ENCODE measurements at places on chromosomes 6 and 20.

DNA sequence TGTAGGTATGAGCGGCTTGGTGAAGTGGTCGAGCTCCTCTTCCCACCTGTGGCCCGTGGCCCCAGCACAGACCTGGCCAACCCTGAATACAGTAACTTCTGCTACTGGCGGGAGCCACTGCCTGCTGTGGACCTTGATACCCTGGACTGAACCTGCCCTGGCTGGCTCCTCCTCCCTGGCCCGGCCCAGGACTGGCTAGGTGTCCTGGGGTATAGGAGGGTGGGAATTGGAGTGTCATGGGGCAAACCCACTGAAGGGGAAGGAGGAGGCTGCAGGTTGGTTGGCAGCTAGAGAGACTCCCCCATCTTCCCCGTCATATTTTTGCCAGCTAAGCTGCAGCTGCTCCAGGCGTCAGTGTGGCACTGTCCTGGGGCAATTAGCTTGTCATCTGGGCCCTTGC is 7.9 kb downstream of the EMILIN3 start:
- DNase-seq: no peak

- DNase-seq: no peak
Measured at GRCh38 chr6:28980852-28981430, 24.2 kb downstream of the ZNF311 start.

GRCh38 chr6:20117474-20117873 is 94.8 kb downstream of the MBOAT1 start:
- DNase-seq: no peak

DNA sequence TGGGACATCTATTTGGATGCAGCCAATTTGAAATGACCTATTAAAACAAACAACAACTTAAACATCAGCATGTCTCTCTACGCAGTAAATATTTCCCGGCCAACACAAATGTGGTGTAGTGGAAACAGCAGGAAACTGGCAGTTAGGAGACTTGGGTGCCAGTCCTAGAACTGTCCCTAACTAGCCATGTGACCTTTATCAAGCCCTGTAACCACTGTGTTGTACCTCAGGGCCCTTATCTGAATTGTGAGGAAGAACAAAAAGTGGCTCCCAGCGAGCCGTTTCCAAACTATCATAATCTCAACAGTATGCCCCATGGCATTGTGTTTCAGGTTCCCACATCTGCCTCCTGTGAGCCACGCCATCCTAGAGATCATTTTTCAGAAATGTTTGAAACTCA is 124.5 kb downstream of the IMPG1 start:
- no peak for DNase-seq

GRCh38 chr6:131885237-131885636 is 65.9 kb downstream of the CCN2 start:
- no peak for DNase-seq

- DNase-seq: no peak
Measured at GRCh38 chr20:19937651-19938420, 79.3 kb upstream of the NAA20 start.

DNA sequence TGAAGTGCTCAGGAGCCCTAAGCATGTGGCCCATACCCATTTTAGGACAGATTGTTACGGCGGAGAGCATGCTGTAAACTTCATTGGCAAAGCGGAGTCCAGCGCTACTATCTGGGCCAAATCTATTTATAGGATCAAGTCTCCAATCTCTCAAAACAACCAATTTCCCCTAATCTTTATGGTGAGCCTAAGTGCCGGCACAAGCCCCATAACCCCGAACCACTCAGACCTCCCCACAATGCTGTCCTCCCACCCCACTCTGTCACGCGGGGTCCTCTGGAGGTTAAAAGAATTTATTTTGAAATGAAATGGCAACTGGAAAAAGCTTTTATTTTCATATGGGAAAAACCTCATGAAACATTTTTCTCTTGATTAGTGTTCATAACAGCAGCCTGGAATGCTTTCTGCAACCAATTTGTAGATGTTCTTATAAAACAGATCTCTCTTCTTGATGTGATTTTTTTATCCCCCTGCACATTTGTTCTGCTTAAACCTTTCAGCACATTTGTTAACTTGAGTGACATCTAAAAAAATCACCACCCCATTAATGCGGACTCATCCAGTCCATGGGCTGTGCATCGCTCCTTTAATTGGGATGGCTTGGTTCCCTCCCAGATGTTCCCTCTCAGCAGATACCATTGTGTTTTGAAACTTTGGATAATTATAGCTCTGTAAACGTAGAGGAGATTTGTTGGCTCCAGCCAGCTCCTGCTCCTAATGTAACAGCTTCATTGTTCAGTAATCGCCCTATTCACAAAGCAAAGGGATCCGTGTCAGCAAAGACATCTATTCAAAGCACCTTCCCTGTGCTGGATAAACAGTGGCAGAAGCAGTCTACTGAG is 323.6 kb downstream of the CD83 start:
- no peak for DNase-seq

DNA sequence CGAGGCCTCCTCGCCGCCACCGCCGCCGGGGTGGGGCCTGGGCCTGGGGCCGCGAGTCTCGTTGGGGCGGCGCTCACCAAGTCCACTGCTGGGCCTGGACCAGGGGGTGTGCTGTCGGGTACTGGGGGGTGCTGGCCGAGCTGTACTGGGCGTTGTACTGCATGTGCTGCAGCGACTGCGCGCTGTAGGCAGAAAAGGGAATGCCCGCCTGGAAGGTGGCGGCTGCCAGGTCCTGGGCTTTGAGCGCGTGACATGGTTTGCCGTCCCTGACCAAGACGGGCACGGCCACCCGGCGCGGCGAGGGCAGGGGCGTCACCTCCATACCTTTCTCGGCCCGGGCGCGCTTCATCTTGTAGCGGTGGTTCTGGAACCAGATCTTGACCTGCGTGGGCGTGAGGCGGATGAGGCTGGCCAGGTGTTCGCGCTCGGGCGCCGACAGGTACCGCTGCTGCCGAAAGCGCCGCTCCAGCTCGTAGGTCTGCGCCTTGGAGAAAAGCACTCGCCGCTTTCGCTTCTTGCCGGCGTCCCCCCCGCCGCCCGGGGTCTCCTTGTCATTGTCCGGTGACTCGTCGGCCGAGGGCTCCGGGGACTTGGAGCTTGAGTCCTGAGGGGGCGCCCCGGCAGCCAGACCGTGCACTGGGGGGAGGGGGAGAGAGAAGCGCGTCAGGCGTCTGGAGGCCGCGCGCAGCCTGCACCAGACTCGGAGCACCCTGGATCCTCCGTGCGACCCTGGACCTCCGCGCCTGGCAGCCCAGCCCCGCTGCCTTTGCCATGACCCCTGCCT is 1.8 kb downstream of the NKX2-2 start:
- DNase-seq: no peak

- no peak for DNase-seq
Measured at GRCh38 chr6:100913400-100914276, 32.5 kb upstream of the ASCC3 start.

- no peak for DNase-seq
Measured at GRCh38 chr20:63357921-63358905, 2.9 kb downstream of the CHRNA4 start.

GRCh38 chr6:9095137-9095536 is 659.8 kb upstream of the SLC35B3 start:
- DNase-seq: no peak

- no peak for DNase-seq
Measured at GRCh38 chr6:48109944-48110343, 1.1 kb downstream of the PTCHD4 start.

- DNase-seq: no peak
Measured at GRCh38 chr6:169212436-169212835, 41.2 kb downstream of the THBS2 start.

DNA sequence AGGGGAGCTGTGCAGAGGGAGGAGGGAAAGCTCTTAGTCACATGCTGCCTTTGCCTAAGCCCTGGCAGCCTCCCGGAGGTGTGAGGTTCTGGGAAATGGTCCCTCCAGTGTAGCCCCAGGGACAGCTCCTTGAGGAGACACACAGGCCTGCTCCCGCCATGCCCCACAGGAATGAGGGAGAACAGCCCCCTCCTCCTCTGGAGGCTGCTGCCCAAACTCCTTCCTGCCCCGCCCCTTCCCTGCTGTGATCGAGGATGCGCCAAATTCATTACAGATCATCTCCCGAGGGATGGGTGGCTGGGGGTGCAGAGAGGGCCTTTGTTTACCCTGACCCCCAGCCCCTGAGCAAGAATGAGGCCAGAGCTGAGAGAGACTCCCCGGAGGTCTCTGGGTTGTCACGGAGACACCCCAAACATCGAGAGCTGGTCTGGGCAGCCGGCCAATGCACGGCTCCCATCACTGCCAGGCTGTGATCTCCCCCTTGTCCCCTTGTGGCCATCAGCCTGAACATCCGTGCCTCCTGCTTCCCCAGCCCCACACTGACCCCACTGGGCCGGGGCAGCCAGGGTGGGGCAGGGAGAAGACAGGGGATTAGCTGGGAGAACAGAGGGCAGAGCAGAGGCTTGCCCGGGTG is 8.4 kb downstream of the CYP21A2 start:
- no peak for DNase-seq

DNA sequence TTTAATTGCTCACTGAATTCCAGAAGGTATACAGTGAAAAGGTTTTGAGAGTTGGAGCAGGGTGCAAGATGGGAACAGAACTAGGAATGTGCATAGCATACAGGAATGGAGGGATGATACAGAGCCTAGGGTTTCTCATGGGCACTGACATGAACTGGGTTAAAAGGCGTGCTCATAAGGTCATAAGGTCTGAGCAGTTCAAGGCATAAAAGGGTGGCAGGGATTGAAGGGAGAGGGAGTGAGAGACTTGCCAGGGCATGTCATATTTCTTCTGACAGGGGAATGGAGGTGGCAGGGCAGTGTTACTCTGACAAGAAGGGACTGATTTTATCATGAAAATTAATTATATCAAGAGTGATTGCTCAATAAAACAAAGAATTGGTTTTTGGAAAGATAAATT is 4.7 kb downstream of the MLIP start:
- DNase-seq: no peak

DNA sequence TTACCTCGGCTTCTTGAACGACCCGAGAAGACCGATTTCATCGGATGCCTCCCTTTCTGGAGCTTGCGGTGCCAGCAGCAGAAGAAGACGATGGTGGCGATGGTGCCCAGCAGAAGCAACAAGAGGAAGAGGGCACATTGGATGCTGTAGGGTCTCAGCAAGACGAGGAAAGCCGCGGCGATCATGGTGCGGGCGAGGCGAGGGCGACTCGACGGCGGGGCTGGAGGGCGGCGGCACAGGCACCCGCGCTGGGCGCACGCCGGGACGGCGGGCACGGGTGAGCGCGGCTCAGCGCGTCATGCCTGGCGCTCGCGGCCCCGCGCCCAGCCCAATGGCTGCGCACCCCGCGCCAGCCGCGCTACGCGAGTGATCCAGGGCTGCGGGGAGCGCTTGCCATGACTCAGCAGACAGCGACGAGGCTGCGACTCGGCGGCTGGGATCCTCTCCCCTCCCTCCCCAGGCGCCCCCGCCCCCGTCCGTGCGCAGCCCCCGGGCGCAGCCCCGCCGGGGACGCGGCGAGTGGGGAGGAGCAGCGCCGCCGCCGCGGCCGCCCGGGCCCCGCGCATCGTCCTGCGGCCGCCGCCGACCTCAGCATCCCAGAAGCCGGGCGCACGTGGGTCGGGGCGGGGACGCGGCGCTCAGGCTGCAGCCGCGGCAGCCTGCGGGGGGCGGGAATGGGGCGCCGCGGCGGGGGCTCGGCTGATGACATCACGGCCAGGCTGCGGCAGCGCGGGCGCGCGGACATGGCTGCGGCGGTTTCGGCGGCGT is at the start of gene BEND6:
TSS of gene BEND6 (plus strand) at position 705 of the 768 bp plus-strand sequence. CDS start 26,704 bp downstream, outside the sequence.
- DNase-seq: peak; percentile 56

GRCh38 chr6:85449388-85449817 is 480 bp upstream of the NT5E start:
- DNase-seq: peak; percentile 18

DNA sequence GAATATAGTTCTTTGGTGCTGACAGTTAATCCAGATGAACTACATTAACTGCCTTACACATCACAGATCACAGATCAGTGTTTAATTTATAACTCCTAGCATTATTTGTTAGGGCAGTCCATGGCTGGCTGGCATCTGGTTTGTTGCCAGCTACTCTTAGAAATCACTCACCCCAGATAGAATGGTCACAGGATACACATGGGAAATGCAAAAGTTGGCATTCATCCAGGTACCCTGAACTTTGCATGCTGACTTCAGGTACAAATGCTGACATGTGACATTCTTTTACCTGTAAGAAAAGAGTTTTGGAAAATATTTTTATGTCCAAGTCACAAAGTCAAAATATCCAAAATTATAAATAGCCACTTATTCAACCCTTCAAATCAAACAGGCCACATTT is 20.2 kb downstream of the FBXL4 start:
- no peak for DNase-seq

GRCh38 chr6:123966618-123967017 is 163.0 kb downstream of the NKAIN2 start:
- DNase-seq: no peak

- no peak for DNase-seq
Measured at GRCh38 chr6:170226647-170227046, 64.2 kb downstream of the DLL1 start.

- no peak for DNase-seq
Measured at GRCh38 chr20:3383878-3384495, 23.5 kb downstream of the DNAAF9 start.

DNA sequence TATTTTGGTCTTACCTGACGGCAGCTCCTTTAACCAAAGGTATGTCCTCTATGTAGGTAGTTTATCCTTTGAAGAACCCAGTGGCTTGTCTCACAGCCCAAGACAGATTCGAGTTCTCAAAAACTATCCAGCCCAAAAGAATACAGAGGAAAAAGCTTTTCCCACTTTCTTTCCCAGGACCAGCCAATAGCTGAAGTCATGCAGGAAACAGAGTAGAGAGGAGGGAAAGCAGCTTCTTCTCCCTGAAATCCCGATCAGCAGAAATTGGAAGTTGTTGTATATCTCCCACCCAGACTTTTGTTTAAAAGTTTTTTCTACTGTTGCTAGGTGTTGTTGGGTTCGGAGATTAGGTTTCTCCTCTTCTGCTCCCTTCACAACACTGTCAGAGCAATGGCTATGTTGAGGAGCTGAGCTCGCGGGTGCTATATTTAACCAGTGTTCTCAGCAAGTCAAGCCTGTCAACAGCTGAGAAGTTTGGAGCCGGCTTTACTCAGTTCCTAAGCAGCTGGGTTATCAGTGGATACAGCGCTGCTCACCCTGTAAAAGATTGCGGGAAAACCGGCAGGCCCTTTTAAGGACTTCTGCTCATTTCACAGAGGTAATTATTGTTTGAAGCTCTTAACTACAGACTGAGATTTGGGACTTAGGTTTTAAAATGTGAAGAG is at the start of gene FILIP1:
TSS of gene FILIP1 (minus strand) at position 401 of the 665 bp plus-strand sequence. CDS start 78,828 bp downstream, outside the sequence.
- no peak for DNase-seq

GRCh38 chr6:55012454-55012853 is 161.9 kb upstream of the HCRTR2 start:
- DNase-seq: no peak

GRCh38 chr20:44019638-44020335 is 105.1 kb downstream of the TOX2 start:
- DNase-seq: no peak

DNA sequence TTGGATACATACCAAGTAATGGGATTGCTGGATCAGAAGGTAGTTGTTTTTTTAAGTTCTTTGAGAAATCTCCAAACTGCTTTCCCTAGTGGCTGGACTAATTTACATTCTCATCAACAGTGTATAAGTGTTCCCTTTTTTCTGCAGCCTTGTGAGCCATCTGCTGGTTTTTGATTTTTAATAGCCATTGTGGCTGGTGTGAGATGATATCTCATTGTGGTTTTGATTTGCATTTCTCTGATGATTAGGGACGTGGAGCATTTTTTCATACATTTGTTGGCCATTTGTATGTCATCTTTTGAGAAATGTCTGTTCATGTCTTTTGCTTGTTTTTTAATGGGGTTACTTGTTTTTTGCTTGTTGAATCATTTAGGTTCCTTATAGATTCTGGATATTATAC is 34.8 kb downstream of the TOP1 start:
- no peak for DNase-seq

All from amygdala (tissue), 56 donors.